ENCODE measurements at places on chromosomes 12 and 14. TPM values are rescaled to one million over a fixed set of nuclear protein-coding genes. Genes with fewer than 3 reads are reported as not detected.

TEX52 gene
- not detected for total RNA-seq

RHNO1 gene
- total RNA-seq: 52.3 TPM

KRT85 gene
- not detected for total RNA-seq

RNASE7 gene
- total RNA-seq: not detected

DNA sequence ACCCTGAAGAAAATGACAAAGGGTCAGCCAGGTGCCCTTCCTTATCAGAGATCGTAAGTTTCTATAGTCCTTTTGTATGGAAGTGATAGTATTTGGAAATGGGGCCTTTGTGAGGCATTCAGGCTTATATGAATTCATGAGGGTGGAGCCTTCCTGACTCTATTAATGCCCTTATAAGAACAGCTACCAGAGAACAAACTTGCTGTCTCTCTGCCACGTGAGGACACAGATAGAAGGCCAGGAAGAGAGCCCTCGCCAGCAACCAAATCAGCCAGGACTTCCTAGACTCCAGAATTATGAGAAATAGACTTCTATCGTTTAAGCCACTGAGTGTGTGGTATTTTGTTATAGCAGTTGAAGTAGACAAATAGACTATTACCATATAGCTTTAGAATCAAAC, 36.7 kb downstream of the TRMT5 start:
- ATAC-seq: no peak

DNA sequence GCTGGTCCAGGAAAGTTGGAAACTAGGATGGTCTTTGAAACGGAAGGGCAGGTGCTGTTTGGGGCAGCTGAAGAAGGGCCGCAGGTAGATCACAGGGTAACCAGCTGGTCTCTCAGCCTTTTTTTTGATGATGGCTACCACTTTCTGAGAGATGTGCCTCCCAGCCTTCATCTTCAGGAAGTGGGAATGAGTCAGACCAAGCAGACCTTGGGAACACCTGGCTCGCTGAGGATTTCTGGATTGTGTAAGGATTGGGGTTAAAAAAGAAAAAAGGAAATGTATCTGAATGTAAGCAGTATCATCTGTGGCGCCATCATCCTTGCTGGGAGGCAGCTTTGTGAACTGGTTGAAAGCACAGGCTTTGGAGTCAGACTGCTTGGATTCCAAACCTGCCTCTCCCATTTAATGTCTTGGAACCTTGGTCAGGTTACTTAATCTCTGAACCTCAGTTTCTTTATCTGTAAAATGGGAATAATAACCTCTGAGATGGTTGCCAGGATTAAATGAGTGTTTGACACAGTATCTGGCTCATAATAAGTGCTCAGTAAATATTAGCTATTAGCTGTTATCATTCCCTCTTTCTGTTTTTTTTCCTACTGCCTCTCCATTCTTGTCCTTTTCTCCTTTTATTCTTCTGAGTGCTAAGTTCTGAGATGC, 1.7 kb downstream of the PRPF40B start:
- ATAC-seq: no peak

GRCh38 chr14:51488569-51489220, 163.0 kb upstream of the FRMD6 start:
- no peak for ATAC-seq

- no peak for ATAC-seq
These were observed 21.2 kb downstream of the SLC11A2 start for GRCh38 chr12:51005030-51005429.

GRCh38 chr12:4164559-4165558, 108.7 kb upstream of the CCND2 start:
- peak; percentile 92 for ATAC-seq

DNA sequence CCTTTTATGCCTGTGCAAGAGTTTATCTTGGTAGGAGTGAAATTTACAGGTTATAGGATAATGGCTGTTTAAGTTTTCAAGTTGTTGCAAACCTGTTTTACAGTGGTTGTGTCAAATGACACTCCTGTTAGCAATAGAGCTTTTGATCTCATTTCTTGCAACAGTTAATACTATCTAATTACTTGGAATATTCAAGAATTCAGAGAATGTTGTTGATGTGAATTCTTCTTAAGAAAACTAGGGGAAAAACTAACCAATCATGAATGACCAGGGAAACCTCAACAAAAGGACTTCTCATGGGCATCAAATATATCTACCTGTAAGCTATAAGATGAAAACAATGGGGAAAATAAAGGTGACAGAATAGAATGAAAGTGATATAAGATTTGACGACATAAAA, 85.0 kb downstream of the IPO8 start:
- ATAC-seq: no peak

GRCh38 chr12:54419088-54419887, at the start of gene ITGA5:
ITGA5 (minus strand) TSS chr12:54419266; CDS start chr12:54419198, 68 bp downstream.
- peak; percentile 62 for ATAC-seq
